Karpas-422 (cell line): ENCODE measurements at places on chromosomes 11 and 22.

- DNase-seq, result no peak
Observed at GRCh38 chr11:92859156-92859690, 110.2 kb upstream of the MTNR1B start.

DNA sequence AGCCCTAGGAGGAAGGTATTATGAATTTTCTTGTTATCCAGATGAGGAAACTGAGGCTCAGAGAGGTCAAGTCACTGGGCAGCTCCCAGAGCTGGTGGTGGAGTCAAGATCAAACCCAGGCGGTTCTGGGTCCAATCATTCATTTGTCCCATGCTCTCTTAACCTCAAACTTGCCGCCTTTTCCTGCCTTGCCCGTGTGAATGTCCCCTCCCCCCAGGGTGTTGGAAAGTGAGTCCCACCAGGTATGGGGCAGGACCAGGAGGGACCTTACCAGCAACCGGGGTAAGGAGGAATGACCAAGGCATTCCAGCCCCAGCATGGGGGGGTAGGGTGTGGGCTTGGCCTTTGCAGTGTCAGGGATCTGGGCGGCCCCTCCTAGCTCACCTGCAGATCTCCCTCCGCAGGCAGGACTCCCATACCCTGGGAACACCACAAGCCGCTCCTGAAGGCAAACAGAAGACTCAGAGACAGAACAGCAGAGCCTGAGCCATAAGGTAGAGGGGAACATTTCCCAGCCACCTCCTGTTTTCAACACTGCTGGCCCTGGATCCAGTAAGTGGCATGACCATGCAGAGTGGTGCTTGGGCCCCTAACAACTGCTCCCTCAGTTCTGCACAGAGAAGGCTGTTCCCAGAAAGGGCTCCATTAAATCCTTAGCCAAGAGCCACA lies 41.2 kb upstream of the SYT7 start:
- no peak for DNase-seq

DNA sequence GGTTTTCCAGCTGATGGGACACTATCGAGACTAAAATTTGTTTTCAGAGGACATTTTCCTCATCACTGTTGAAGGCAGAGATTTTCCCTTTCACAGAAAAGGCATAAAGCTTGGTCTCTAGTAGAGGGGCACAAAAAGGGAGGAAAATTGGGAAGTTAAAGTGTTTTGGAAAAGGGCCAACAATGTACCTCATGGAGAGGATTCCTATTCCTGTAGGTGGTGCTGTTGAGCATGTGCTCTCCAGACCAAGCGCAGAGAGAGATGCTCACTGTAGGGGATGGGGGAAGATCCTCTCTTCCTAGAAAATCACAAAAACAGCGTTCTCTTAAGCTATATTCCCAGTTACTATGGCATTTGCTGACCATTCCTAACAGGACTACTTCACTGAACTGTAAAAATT lies 44.9 kb downstream of the OR4C46 start:
- peak; percentile 51 for DNase-seq

DNA sequence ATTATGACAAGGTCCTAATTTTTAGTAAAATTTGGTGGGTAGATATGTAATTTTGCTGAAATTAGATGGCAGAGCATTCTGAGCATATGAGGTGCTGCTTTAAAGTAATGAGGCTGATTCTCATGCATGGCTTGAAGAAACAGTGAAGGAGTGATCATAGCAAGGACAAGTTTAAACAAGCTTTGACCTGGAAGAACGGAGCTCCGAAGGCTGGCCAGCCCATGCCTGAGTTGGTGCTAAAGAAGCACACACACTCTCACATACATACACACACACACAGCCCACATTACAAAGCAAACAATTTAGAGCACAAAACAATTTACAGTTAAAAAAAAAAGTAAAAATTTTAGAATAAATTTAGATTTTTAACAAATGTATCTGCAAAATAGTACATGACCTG lies 150.7 kb downstream of the DCDC1 start:
- no peak for DNase-seq

GRCh38 chr11:123371506-123372297 lies 58.4 kb upstream of the GRAMD1B start:
- DNase-seq, result no peak

DNA sequence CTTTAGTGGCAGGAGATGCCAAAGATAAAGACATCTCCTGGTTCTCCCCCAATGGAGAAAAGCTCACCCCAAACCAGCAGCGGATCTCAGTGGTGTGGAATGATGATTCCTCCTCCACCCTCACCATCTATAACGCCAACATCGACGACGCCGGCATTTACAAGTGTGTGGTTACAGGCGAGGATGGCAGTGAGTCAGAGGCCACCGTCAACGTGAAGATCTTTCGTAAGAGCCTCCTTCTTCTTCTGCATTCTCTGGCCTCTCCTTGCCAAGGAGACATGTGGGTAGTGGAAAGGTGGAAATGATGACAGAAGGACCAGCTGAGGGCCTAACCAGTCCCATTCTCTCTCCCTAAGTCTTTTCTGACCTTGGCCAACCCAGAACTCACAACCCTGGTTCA lies 110.1 kb upstream of the TTC12 start:
- no peak for DNase-seq

DNA sequence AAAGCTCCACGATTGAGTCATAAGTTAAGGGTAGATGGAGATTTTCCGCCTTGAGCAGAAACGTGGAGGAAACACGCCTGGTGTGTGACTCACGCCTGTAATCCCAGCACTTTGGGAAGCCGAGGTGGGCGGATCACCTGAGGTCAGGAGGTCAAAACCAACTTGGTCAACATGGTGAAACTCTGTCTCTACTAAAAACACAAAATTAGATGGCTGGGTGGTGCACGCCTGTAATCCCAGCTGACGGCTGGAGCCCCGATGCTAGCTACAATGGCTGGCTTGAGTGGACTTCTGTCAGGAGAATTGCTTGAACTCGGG lies 17.3 kb upstream of the DGCR8 start:
- DNase-seq, result no peak

- no peak for DNase-seq
Observed at GRCh38 chr22:32632512-32633315, 158.1 kb downstream of the FBXO7 start.

DNA sequence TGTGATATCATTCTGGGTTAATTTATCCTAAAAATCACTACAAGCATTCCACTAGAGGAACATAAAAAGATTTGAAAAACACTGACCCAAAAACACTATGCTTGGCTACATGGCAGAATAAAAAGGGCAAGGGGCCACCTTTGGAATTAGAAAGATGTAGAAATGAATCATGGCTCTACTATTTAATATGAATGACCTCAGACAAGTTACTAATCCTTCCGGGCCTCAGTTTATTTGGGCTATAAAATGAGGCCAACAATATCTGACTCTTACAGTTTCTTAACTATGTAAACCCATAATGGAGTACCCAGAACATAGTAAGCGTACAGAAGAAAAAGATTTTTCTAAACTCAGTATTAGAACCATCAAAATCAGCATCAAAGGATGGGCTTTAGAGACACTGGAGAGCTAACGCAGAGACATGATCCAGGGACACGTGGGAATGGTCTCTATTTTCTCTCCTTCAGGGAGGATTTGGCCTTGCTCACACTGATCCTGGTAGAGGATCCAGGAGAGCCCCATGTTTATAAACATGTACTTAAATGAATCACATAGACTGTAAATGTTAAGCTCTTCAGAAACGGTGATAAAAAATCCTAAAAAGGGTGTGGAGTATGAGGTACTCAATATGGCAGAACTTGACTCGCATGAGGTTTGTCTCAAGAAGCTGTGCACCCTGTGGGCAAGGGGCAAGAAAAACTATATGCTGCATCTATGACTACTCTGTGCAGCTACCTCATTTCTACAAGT lies 288.4 kb upstream of the PITPNB start:
- no peak for DNase-seq

DNA sequence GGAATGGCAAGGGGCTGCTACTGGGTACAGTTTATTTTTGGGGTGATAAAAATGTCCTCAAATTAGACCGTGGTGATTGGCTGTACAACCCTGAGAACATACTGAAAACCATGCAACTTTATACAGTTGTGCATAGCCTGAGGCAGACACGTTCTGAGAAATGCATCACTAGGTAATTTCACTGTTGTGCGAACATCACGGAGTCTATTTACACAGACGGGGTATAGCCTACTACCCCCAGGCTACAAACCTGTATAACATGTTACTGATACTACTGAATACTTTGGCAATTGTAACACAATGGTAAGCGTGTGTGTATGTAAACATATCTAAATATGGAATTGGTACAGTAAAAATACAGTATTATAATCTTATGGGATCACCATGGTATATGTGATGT lies 23.6 kb downstream of the NARS2 start:
- no peak for DNase-seq

GRCh38 chr11:16881766-16882165 lies 132.4 kb downstream of the PLEKHA7 start:
- no peak for DNase-seq

DNA sequence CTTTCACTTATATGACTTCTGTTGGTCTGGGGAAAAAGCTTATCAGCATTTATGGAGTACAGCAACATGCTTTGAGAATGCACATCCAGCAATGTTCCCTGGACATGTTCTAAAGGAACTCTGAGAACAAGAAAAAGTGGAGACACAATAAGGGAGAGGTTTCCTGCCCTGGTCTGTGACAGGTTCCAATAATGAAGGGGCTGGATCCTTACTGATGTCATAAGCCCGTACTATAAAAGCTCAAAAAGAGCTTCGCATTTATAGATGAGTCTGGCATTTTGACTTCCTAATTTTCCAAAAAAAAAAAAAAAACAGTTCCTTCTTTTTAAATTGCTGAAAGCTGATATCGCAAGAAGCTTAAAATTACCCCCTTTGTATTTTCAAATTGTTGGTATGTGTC lies 129.1 kb downstream of the MPPED2 start:
- DNase-seq, result no peak

DNA sequence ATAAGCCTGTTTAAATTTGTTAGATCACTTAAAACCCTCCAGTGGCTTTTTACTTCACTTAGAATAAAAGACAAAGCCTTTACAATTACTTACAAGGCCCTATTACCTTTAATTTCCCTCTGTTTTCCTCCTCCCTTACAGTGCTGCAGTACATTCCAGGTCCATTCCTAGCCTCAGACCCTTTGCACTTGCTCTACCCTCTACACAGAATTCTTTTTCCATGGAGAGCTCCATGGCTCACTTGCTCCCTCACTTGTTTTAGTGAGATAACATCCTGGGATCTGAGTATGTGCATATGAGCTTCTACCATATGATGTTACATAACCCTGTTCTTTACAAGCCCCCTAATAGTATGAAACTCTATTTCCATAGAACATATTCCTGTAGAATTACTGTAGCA lies 24.4 kb downstream of the ZNF214 start:
- no peak for DNase-seq

DNA sequence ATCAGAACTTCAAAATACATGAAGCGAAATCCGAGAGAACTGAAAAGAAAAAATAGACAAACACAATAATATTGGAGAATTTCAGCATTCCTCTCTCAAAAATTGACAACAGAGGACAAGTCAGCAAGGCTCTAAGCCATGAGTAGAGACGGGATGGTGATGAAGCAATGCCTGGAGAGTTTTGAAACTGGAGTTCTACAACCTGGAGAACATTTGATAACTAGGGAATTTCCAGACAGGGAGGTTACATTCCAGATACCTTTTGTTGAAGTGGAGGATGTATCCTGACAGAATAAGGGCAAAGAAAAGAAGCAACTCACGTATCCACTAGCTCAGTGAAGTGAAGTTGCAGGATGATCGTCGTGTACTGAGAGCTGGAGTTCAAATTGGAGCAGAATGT lies 291.4 kb downstream of the CTTN start:
- DNase-seq, result no peak

DNA sequence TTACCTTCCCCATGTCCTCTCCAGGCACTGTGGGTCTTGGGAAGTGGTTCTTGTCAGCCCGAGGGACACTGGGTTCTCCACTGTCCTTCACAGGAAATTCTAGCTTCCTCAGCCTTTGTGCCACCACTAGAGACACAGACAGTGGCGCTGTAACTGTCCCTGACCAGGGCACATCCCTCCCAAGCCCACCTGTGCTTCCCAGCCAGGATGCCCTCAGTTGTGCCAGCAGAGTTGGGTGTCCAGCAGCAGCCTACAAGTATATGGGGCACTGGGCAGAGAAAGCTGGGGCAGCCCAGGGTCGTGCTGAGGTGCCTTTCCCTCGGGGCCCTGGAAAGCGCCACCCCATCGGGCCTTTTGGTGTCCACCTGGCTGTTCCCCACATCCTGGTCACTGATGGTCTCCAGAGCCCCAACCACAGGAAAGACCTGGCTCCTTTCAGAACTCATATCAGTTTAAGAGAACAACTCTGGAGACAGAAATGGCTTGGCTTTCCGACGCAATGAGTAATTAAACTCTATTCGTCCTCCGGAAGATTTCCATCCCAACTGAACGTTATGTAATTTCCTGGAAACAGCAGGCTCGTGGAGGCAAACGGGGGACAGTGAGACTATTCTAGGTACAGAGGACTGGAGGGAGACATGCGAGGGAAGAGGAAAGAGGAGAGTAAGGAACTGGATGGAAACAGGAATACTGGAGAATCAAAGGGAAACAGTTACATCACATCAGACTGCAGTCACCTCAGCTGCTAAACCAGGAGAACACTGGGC lies 28.6 kb downstream of the PPP2R1B start:
- no peak for DNase-seq

GRCh38 chr11:33618351-33618710 lies 82.3 kb downstream of the C11orf91 start:
- peak; percentile 14 for DNase-seq

DNA sequence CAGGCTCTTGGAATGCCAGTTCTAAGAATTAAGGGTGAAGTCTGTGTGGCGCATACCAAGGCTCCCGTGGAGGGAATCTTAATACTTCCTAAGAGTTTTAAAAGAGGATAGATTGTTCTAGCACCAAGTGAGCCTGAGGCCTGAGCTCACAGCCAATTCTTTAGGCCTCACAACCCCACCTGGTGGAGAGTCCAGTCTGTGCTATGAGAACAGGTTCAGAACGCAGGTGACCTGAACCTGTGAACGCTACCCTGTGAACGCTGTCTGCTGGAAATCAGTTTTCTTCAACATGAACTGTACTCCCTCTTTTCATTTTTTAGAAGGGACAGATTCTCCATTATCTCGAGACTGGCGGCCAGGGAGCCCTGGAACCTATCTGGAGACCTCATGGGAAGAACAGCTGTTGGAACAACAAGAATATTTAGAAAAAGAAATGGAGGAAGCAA lies 43.2 kb upstream of the DLAT start:
- DNase-seq, result peak; percentile 79

- no peak for DNase-seq
Observed at GRCh38 chr22:42179616-42180015, 49.0 kb upstream of the CYP2D6 start.

DNA sequence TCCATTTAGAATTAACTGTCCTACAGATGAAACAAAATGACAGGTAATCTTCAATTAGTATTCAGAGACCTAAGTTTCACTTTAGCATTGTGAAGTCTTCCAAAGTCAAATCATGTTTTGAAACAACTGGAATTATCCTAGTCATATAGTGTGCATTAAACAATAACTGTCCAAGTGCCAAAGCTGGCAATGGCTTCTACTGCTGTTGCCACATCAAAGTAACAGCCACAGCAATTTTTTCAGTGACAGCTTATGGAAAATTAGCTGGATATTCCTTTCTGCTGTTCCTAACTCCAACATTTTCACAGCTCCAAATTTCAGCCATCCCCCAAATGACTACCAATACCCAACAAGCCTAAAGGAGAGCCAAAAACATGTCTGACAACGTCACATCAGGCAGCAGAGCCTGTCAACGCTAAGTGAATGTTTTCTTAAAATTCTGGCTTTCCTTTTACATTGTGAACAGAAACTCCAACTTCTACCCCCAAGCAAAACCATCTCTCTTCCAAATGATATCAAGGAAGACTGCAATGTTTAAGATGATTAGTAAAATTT lies 45.3 kb upstream of the CCDC34 start:
- peak; percentile 34 for DNase-seq
